ENCODE measurements at places on chromosomes 6 and 20. TPM values are rescaled to one million over a fixed set of nuclear protein-coding genes. Genes with fewer than 3 reads are reported as not detected.

DNA sequence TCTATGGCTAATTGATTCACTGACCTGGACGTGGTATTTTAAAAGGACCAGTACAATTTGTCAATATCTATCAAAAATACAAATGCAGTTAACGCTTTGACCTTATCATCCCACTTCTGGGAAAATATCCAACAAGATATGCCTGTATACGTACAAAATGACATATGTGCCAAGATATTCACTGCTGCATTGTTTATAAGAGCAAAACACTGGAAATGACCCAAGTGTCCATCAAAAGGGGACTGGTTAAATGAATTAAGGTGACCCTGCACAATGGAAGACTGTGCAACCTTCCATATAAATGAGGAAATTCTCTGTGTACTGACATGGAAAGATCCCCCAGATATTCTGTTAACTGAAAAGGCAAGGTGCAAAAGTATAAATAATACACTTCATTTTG is 13.9 kb downstream of the TRAM2 start:
- DNase-seq = no peak
- no peak overlapping the region for H3K4me3 ChIP-seq
- no peak overlapping the region for H3K27ac ChIP-seq
- H3K36me3 ChIP-seq = no peaks in the 10 kb centered on the region
- H3K4me1 ChIP-seq = peaks cover 47% of the 10 kb centered on the region

- no peak overlapping the region for H3K27ac ChIP-seq
- peaks cover 12% of the 10 kb centered on the region for H3K36me3 ChIP-seq
- H3K27me3 ChIP-seq = no peaks in the 10 kb centered on the region
- H3K4me1 ChIP-seq = no peaks in the 10 kb centered on the region
- DNase-seq = peak; percentile 84
- H3K4me3 ChIP-seq = no peak overlapping the region
These were observed 31.7 kb downstream of the SAMHD1 start for GRCh38 chr20:36919715-36920333.

GRCh38 chr20:36582322-36582721 is 8.9 kb downstream of the TGIF2 start:
- no peak overlapping the region for H3K27ac ChIP-seq
- H3K36me3 ChIP-seq = peaks cover 18% of the 10 kb centered on the region
- no peak overlapping the region for H3K4me3 ChIP-seq
- no peak for DNase-seq

DNA sequence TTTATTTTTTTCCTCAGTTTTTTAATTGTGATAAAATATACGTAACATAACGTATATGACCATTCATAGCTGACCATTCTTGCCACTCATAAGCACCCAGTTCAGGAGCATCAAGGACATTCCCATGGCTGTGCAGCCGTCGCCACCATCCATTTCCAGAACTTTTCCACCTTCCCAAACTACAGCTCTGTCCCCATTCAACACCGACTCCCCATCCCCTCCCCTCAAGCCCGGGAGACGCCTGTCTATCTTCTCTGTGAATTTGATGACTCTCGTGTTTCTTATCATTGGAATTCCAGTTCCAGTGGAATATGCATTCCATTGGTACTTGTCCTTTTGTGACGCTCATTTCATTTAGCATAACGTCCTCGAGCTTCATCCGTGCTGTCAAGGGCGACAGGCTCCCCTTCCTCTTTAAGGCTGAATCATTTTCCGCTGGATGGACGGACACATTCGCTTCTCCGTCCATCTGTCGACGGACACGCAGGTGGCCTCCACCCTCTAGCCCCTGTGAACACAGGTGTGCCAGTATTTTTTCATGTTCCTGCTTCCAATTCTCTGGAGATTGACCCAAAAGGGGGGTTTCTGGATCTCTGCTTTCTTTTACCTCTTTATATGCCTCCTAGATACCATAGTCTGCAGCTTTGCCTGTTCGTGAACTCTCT is 88.1 kb downstream of the YTHDF1 start:
- H3K36me3 ChIP-seq = no peaks in the 10 kb centered on the region
- H3K4me1 ChIP-seq = no peaks in the 10 kb centered on the region
- H3K4me3 ChIP-seq = no peak overlapping the region
- no peaks in the 10 kb centered on the region for H3K27me3 ChIP-seq
- no peak overlapping the region for H3K27ac ChIP-seq
- no peak for DNase-seq

- DNase-seq = no peak
- H3K4me3 ChIP-seq = no peak overlapping the region
- H3K27ac ChIP-seq = no peak overlapping the region
- no peaks in the 10 kb centered on the region for H3K36me3 ChIP-seq
- no peaks in the 10 kb centered on the region for H3K4me1 ChIP-seq
- H3K27me3 ChIP-seq = no peaks in the 10 kb centered on the region
These were observed 36.4 kb upstream of the STXBP5 start for GRCh38 chr6:147167576-147168461.

The CEP250 gene
- total RNA-seq = 10.2 TPM

The NKAPL gene
- total RNA-seq = 0.11 TPM

The RIPPLY2 gene
- not detected for total RNA-seq

Measured in Karpas-422 (cell line).